ENCODE measurements at places on chromosomes 6 and 20.

GRCh38 chr6:156028335-156029131, 572.9 kb upstream of the NOX3 start:
- DNase-seq = no peak

DNA sequence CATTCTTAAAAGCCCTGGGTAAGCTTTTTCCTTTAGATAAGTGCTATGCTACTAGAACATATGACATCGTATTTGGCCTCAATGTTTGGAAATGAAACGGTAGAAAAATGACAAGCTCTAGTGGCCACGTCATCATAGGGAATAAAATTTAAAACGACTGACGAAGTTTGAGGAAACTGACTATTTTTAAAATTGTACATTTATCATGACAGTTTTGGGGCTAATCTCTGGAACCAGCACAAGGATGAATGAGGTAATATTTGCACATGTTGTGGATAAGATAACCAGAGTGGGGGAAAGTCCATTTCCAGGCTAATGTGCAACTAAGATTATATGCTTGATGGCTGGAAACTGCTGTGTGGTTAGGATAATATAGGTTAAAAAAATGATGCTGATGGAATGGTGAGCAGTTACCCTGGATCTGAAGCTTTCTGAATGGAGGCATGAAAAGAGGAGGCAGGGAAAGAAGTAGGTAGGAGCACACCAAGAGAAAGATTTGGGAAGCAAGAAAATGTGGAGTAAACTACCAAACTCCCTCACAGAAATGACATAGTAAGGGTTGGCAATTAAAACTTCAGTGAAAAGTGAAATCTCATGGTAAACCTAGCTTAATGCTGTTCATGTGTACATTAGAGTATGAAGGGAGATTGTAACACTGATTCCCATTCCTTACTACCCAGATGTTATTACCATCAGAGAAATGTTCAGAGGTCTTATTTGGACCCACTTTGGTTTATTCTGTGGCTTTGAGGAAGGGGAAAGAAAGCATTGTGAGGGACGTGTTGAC, 42.7 kb upstream of the CEP162 start:
- no peak for DNase-seq

- DNase-seq = no peak
These were observed 8.2 kb upstream of the VEGFA start for GRCh38 chr6:43761666-43762409.

DNA sequence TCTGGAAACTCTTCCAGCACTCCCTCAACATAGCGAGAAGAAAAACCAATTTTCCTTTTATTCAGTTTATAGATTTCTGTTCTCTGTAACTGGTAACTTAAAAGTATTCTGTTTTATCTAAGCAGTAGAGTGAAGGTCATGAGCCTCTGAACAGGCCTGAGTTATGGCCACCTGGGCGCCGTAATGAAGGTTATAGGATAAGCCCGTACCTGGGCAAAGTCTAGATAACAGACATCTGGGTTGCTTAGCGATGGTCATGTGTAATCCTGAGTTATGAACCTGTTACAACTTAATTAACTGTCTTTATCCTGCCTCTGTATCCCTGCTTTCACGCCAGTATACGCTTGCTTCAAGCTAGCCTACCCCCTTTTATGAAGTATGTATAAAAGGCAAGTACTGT, 13.0 kb upstream of the FAM217A start:
- no peak for DNase-seq

GRCh38 chr20:63216849-63217471, 1.0 kb upstream of the YTHDF1 start:
- no peak for DNase-seq

- no peak for DNase-seq
These were observed 11.9 kb downstream of the HLA-A start for GRCh38 chr6:29954272-29954671.

- no peak for DNase-seq
These were observed 112.5 kb downstream of the JPH2 start for GRCh38 chr20:44074252-44075151.

- no peak for DNase-seq
These were observed 156.4 kb downstream of the OR2B2 start for GRCh38 chr6:27755768-27756167.

- DNase-seq = no peak
These were observed 20.4 kb downstream of the RBM39 start for GRCh38 chr20:35721621-35722020.

- peak; percentile 4 for DNase-seq
These were observed 31.4 kb downstream of the ACSS2 start for GRCh38 chr20:34907616-34908469.

DNA sequence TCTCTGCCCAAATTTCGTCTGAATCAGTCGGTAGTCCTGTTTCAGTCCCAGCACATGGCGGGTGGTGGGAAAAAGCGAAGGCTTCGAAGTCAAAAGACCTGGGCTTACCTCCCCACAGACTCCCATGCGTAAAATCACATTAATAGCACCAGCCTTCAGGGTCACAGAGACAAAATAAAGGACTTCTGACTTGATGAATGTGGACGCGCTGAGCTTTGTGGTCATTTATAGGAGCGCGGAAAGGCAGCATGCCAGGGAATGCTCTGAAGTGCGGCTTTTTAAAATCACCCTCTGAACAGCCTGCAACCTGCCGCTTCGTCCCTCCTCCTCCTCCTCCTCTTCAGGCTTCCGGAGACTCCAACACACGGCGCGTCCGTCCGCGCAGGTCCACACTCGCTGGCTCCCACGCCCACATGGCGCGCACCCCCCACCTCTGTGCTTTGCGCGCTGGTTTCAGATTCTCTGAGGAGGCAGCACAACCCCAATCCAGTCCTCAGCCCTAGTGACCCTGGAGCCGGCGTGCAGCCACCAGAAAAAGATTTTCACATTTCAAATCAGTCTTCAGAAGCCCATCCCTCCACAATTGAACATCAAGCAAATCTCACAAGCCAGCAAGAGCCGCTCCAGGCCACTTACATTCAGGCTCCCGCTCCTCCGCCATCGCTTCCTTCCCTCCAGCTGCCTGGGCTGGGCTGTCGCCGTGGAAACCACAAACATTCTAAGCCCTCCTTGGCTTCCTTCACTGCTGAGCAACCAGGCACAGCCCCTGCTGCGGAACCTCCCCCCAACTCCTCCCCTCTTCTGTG, at the start of gene C6orf118:
Gene C6orf118, minus strand, starts transcription at position 680 of the 806 bp plus-strand sequence. Its CDS starts 19 bp downstream, at position 661.
- no peak for DNase-seq

DNA sequence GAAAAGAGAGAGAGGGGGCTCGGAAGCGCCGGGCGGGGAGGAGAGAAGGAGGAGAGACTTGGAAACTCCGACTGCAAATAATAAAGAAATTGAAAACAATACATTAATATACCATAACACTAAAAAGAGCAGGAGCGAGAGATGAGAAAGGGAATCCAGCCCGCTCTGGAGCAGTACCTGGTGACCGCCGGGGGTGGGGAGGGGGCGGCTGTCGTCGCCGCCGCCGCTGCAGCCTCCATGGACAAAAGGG, 338 bp downstream of the E2F3 start:
- DNase-seq = no peak

GRCh38 chr20:32685541-32686529, 12.1 kb upstream of the C20orf203 start:
- DNase-seq = no peak

DNA sequence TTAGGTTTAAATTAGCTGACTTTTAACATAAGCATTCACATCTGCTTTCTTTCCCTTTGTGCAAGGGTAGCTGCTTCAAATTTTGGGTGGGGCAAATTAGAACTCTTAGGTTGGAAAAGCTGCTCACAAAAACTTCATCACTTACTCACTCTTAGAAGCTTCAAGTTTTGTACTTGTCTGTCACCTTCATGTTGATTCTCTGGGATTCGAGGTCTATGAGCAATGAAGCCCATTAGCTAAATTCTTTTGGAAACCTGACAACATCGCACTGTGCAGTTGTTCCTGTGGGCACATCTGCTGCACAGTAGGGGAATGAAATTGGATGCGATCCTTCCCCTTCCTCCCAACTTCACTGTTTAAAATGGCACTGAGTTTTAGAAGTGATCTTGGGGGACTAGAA, 156.1 kb downstream of the UBE3D start:
- no peak for DNase-seq

- DNase-seq = no peak
These were observed 25.1 kb downstream of the PRKN start for GRCh38 chr6:162702446-162702845.
